ENCODE measurements at places on chromosomes 5 and 9.

GRCh38 chr5:7753596-7753995 is 97.3 kb downstream of the CFAP90 start:
- DNase-seq = no peak

- DNase-seq = no peak
Observed at GRCh38 chr5:107652839-107653607, 17.7 kb downstream of the EFNA5 start.

- no peak for DNase-seq
Observed at GRCh38 chr5:176773408-176774035, 36.8 kb upstream of the UNC5A start.

- peak; percentile 63 for DNase-seq
Observed at GRCh38 chr5:73306741-73307275, 133.8 kb downstream of the TMEM174 start.

GRCh38 chr5:53488195-53488722 is 7.8 kb downstream of the FST start:
- no peak for DNase-seq

DNA sequence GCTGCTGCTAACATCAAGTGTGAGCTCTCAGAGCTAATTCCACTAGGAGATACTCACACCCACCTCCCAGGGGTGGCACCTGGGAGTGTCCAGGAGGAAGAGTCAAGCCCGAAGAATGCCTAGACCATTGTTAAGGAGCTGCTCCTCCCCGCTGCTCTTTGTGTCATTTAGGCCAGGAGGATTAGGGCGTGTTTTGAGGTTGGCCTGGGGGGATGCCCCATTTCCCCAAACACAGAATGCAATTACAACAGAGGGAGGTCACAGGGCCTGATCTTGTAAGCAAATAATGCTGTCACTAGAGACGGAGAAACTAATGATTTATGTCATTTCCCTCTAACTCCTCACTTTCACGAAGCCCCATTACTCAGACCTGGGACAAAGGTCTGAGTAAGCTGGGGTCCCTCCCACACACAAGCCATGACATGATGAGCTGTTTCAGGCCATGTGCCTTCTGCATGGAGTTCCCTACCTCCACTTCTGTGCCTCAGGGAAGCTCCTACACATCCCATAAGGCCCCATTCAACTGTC is 312.5 kb downstream of the ACTL7B start:
- no peak for DNase-seq

GRCh38 chr5:149628846-149629388 is 47.6 kb downstream of the ARHGEF37 start:
- DNase-seq = no peak

- peak; percentile 31 for DNase-seq
Observed at GRCh38 chr5:41908374-41909079, 4.4 kb downstream of the RIMOC1 start.

- no peak for DNase-seq
Observed at GRCh38 chr9:124761710-124762109, 9.4 kb downstream of the NR6A1 start.

- DNase-seq = no peak
Observed at GRCh38 chr9:4111233-4112008, 188.4 kb downstream of the GLIS3 start.

DNA sequence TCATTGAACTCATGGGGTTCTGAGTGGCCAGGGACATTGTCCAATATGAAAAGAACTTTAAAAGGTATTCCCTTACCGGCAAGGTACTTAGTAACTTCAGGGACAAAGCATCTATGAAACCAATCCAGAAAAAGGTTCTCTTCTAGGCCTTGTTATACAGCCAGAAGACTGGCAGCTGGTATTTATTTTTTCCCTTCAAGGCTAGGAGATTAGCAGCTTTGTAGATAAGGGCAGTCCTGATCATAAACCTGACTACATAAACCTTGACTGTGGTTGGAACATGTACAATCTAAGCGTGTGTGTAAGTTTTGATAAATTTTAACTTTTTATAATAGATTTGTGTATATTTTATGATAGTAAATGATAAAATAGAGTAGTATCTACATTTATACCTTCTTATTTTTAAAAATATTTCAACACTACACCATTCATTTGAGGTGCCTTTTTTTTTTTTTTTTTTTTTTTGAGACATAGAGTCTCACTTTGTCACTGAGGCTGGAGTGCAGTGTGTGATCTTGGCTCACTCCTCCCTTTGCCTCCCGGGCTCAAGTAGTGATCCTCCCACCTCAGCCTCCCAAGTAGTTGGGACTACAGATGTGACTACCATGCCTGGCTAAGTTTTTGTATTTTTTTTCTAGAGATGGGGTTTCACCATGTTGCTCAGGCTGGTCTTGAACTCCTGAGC is 24.5 kb downstream of the RANBP17 start:
- DNase-seq = no peak

- no peak for DNase-seq
Observed at GRCh38 chr9:116905171-116905588, 218.1 kb downstream of the TRIM32 start.

DNA sequence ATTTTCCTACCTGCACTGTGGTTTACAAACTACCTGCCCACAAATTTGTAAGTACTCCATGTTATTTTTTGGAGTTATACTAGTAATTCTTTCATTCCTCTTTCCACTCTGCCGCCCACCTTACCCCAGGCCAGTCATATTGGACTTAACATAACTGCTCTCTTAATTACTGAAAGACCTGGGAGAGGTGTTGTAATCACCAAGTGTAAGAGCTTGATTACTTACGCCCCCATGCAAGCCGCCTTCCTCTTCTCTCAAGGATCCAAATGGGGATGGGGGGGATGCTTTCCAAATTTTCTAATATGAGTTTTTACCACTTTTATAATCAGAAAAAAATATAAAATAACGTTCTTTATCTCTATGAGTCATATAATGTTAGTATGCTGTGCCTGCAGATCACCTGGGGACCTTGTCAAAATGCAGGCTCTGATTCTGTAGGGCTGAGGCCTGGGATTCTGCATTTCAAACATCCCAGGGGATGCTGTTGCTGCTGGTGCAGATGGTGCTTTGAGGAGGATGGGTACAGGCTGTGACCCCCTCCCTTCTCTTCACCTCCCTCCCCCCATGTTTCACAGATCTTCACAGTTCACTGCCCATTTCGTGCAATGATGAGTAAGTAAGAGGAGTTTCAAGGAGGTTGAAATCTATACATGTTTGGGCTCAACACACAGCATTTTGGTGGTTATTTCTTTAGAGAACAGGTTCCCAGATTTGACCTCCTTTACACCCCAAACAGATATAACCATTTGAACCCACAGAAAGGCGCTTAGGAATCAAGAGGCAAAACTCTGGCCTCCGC is 87.3 kb downstream of the SEC61B start:
- DNase-seq = no peak

GRCh38 chr9:137056739-137057415 is 3.0 kb upstream of the ENTPD2 start:
- DNase-seq = no peak

GRCh38 chr5:120367896-120368634 is 96.0 kb upstream of the PRR16 start:
- no peak for DNase-seq

- no peak for DNase-seq
Observed at GRCh38 chr9:82673919-82674318, 389.0 kb downstream of the RASEF start.

GRCh38 chr5:169628892-169629291 is 8.2 kb upstream of the DOCK2 start:
- DNase-seq = peak; percentile 60

- no peak for DNase-seq
Observed at GRCh38 chr5:151126199-151126645, 31.4 kb downstream of the ANXA6 start.

DNA sequence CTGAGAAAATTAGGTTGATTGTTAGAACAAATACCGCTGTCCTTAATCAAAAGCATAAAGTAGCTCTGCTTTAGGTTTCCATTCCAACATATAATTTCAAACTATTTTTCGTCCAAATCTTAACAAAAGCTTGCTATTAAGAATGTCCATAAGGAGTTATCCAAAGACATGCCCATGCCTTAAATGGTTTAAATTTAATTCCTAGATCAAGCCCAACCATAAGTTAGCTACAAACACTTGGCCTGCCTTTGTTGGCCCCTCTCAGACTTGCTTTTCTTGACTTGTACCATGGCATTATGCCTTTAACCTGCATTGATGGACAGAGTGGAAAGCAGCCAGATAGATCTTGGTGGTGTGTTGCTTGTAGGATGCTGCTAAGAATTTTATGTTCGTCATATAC is 8.8 kb downstream of the GARNL3 start:
- no peak for DNase-seq

DNA sequence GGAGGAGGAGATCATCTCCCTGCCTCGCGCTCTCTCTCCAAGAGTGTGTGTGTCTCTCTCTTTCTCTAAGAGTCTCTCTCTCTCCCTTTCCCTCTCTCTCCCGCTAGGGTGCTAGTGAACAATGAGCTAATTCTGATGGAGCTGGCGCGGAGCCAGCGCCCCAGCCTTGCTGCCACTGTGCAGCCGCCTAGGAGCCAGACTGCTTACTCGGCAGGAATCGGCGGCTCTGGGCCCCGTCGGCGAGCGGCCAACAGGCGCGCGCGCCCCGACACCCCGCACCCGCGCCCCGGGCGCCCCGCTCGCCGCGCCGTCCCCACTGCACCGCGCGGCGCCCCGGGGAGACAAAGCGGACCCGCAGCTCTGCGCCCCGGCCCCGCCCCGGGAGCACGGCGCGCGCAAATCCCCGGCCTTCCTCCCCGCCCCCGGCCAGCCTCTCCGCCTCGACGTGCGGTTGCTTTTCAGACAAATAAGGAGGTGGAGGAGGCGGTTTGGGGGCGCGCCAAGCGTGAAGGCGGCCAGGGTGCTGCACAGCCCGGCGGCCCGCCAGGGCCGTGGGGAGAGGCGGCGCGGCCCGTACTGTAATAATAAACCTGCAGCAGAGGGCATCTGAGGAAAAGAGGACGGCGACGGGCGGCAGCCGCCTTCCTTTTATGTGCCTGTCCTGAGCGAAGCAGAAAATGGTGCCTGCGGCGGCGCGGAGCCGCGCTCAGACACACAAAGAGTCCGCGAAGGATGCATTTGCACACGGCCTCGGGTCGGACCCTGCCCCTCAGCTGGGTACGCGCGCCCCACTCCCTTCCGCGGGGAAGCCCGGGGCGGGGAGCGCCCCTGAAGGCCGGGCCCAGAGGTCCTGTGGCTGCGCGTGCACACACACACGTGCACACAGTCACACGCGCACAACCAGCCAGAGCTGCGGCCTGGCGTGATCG is 625 bp upstream of the NREP start:
- DNase-seq = peak; percentile 88
